ENCODE measurements at places on chromosomes 4 and X.

GRCh38 chr4:17157304-17157703, 258.9 kb upstream of the LDB2 start:
- DNase-seq, result no peak

GRCh38 chr4:40931238-40931637, 181.5 kb downstream of the NSUN7 start:
- DNase-seq, result no peak

DNA sequence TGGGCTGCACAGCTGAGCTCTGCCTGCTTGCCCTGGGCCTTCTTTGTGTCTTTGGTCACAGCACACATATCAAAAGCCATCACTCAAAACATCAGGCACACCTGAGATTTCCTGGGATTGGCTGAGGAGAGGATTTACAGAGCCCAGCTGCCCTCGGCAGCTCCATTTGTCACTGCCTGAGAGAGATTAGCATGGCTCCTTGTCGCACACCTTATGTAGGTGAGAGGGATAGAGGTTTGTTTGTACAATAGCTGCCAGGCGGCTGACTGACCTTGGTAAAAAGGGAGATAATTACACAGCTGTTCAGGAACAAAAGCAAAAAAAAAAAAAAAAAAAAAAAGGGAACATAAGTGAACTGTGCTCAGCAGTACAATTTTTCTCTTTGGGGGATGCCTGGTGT, 63.2 kb downstream of the MGST2 start:
- no peak for DNase-seq

GRCh38 chr4:94534401-94535312, 82.9 kb downstream of the PDLIM5 start:
- no peak for DNase-seq

DNA sequence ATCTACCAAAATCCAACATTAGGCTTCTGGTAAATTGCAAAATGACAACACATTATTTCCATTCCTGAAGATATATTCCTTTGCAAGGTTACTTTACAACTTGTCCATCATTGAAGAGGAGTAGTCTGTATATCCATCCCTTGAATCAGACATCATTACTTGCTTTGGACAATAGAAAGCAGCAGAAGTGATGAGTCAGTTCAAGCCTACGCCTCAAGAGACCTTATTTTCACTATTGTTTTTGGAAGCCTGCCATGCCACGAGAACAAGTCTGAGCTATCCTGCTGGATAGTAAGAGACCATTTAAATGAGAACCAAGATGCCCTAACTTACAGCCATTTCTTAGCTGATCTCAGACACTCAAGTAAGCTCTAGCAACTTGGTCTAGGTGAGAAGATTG, 246.0 kb upstream of the HHIP start:
- DNase-seq, result no peak

DNA sequence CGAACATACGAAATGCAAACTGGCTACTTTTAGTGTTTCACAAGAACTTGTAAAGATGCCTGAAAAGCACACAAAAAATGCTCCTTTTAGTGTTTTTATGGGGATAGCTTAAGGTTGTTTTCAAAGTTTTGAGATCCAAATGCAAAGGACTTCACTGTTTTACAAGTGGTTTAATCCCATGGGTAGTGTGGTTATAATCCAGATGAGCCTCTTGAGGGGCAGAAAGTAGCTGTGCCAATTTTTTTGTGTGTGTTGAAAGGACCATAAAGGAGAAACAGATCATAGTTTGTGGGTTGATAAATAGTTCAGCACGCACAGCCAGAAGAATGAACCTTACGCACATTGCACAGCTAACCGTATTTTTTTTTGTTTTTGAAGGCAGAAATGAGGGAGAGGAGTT, 126.9 kb upstream of the GIMD1 start:
- DNase-seq, result no peak

GRCh38 chrX:101057093-101057714, 5.3 kb upstream of the TRMT2B start:
- no peak for DNase-seq
